Neural crest cell (in vitro differentiated cells): ENCODE measurements at places on chromosomes 12 and 14. TPM values are rescaled to one million over a fixed set of nuclear protein-coding genes. Genes with fewer than 3 reads are reported as not detected.

- H3K4me1 ChIP-seq, result no peaks in the 10 kb centered on the region
- no peak overlapping the region for H3K4me3 ChIP-seq
Observed at GRCh38 chr12:100823963-100824362, 29.4 kb downstream of the ANO4 start.

GCH1 gene
- 3.8 and 4.3 TPM in 2 replicates for total RNA-seq

DNA sequence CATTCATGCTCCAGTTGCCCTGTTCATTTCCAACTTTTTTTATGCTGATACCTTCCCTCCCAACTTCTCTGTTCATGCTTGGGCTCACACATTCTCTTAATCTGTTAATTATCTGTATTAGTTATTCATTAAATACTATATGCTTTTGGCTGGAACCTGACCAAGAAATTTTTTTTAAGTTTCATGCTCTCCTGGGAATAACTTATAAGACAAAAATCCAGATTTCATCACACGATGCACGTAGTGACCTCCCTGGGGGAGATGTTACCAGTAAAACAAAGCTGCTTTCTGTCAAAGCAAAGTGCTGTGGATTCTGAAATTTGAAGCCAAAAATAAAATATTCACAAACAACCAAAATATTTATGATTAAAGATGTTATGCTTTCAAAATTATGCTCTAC lies 215.0 kb upstream of the USP15 start:
- H3K4me3 ChIP-seq, result no peak overlapping the region
- no peak overlapping the region for H3K27ac ChIP-seq
- no peaks in the 10 kb centered on the region for H3K36me3 ChIP-seq
- no peak for DNase-seq
- no peaks in the 10 kb centered on the region for H3K27me3 ChIP-seq

SLC5A8 gene
- not detected in 2 replicates for total RNA-seq

PTCSC3 gene
- total RNA-seq, result not detected in 2 replicates

P2RX7 gene
- total RNA-seq, result 0.12 and 0.27 TPM in 2 replicates

- H3K36me3 ChIP-seq, result peaks cover 14% of the 10 kb centered on the region
- H3K4me1 ChIP-seq, result peaks cover 25% of the 10 kb centered on the region
- peaks cover 3% of the 10 kb centered on the region for H3K27me3 ChIP-seq
- H3K4me3 ChIP-seq, result peak overlapping the region; percentile 97
- H3K27ac ChIP-seq, result peak overlapping the region; percentile 96
- DNase-seq, result no peak
Observed at GRCh38 chr12:57489157-57489641, 1.3 kb downstream of the MARS1 start.

CFAP54 gene
- 1.5 and 3.1 TPM in 2 replicates for total RNA-seq

DNA sequence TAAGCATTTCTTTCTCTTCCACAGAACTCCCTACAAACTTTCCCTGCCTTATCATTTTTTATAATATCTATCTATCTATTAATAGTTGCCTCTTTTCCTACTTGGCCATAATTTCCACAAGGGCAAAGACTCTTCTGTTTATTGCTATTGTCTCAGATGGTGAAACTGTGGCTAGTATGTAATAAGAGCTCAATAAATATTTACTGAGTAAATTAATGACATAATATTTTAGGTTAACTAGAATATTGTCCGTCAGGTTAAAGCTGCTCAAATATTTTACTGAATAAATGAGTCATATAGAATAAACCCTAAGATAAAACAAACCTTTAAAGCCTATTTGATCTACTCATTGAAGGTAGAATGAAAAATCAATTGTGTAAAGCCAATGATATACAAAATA lies 240.5 kb downstream of the PPFIA2 start:
- H3K36me3 ChIP-seq, result no peaks in the 10 kb centered on the region
- H3K27me3 ChIP-seq, result peaks cover 2% of the 10 kb centered on the region
- no peaks in the 10 kb centered on the region for H3K4me1 ChIP-seq
- no peak overlapping the region for H3K27ac ChIP-seq
- H3K4me3 ChIP-seq, result no peak overlapping the region

DNA sequence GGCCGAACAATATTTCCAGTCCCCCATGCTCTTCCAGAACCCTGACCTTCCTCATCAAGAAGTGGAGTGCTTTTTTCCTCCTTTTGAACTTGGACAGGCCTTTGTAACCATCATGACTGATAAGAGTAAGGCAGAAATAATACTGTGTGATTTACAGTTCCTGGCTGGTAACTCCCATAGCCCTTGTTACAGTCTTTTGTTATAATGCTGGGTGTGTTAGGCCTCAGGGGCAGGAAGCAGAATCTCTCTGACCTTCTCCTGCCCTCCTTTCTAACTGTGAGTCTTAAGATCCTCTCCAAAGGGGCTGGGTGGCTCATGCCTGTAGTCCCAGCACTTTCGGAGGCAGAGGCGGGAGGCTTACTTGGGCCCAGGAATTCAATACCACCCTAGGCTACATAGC lies 59.5 kb downstream of the BCAT1 start:
- no peak for DNase-seq
- no peak overlapping the region for H3K4me3 ChIP-seq
- H3K27ac ChIP-seq, result no peak overlapping the region
- H3K4me1 ChIP-seq, result peaks cover 6% of the 10 kb centered on the region
- H3K36me3 ChIP-seq, result peaks cover 14% of the 10 kb centered on the region

DNA sequence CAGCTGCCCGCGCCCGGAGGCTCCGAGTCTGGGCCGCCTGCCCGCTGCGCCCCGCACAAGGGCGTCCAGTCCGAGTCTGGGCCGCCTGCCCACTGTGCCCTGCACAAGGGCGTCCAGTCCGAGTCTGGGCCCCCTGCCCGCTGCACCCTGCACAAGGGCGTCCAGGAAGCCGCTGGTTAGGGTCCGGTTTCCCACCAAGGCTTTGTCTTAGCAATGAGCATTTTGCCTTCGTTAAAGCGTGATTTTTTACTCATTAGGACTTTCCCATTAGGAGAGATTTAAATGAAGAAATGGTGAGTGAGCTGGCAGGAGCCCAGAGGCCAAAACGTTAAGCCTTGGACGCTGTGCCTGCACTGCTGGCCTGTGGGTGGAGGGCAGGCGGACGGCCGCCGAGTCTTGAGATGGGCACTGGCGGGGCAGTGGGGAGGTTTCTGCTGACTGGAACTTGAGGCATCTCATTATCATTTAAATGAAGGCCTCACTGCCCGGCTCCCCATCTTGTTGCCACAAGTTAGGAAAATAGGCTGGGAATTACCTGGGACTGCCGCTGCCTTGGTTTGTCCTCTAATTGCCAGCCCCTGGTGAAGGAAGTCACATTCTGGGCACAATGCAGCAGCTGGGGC lies 36.0 kb downstream of the FBRSL1 start:
- peaks cover 3% of the 10 kb centered on the region for H3K36me3 ChIP-seq
- H3K4me1 ChIP-seq, result no peaks in the 10 kb centered on the region
- H3K27ac ChIP-seq, result no peak overlapping the region

- no peak overlapping the region for H3K4me3 ChIP-seq
- peaks cover 9% of the 10 kb centered on the region for H3K4me1 ChIP-seq
Observed at GRCh38 chr12:119393677-119394076, 59.1 kb downstream of the CCDC60 start.

DHRS2 gene
- not detected in 2 replicates for total RNA-seq

RIPK3 gene
- total RNA-seq, result not detected in 2 replicates

LIN7A gene
- total RNA-seq, result 5.8 and 6.2 TPM in 2 replicates

DNA sequence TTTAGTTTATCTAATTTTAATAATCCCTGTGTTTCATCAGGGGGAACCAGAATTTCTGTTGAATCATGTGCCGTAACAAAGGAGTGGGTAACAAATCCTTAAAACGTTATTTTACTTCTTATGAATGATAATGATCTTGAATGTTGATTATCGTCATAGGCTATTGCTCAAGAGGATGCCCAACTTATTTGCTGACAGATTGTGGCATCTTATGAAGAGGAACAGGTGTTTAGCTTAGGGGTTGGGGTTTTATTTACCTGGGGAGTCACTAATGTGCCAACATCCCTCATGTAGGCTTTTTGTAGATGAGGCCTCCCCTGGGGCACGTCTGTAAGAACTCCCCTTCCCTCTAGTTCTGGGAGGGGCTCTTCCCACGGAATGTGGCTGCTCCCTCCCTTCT lies 32.4 kb upstream of the TMX1 start:
- H3K27me3 ChIP-seq, result no peaks in the 10 kb centered on the region
- H3K36me3 ChIP-seq, result no peaks in the 10 kb centered on the region
- no peak overlapping the region for H3K27ac ChIP-seq
- no peak for DNase-seq
- H3K4me1 ChIP-seq, result no peaks in the 10 kb centered on the region
- H3K4me3 ChIP-seq, result no peak overlapping the region

C1S gene
- total RNA-seq, result 2.2 and 3.6 TPM in 2 replicates

TSPAN8 gene
- total RNA-seq, result not detected in 2 replicates

- H3K36me3 ChIP-seq, result no peaks in the 10 kb centered on the region
- H3K27ac ChIP-seq, result no peak overlapping the region
- peaks cover 19% of the 10 kb centered on the region for H3K27me3 ChIP-seq
- peaks cover 19% of the 10 kb centered on the region for H3K4me1 ChIP-seq
- no peak overlapping the region for H3K4me3 ChIP-seq
- DNase-seq, result no peak
Observed at GRCh38 chr12:65086236-65086635, 34.9 kb downstream of the WIF1 start.

DNA sequence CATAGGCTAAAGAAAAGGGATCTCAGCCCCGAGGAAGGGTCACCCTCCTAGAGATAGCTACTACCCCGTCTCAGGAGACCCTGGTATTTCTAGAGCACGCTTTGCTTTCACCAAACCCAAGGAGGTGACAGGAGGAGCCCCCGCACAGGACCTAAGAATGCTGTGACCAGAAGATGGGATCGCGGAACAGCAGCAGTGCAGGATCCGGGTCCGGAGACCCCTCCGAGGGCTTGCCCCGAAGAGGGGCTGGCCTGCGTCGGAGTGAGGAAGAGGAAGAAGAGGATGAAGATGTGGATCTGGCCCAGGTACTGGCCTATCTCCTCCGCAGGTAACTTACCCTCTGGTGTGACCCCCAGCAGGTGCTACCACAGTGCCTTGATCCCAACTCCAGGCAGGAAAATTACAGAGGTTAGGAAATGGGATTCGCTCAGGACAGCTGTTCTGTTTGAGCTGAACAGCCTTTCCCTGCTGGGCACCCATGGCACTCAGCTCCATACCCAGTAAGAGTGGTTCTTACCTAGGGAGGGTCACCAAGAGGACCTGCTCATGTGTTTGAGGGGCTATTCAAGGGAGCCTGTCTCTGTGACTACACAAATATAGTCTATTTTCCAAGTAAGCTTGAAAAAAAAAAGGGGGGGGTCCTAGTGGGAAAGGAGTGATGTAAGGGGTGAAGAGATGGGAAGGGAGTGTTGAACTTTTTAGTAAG lies 826 bp upstream of the NRL start:
- peak overlapping the region; percentile 99 for H3K4me3 ChIP-seq
- H3K27me3 ChIP-seq, result no peaks in the 10 kb centered on the region
- no peak for DNase-seq
- peaks cover 26% of the 10 kb centered on the region for H3K4me1 ChIP-seq
- H3K27ac ChIP-seq, result peak overlapping the region; percentile 99

GPRC5D gene
- not detected in 2 replicates for total RNA-seq

GRCh38 chr12:127785540-127785939 lies 481.4 kb upstream of the TMEM132C start:
- no peaks in the 10 kb centered on the region for H3K27me3 ChIP-seq
- H3K4me3 ChIP-seq, result no peak overlapping the region
- no peaks in the 10 kb centered on the region for H3K36me3 ChIP-seq
- H3K27ac ChIP-seq, result no peak overlapping the region
- peaks cover 6% of the 10 kb centered on the region for H3K4me1 ChIP-seq

DNA sequence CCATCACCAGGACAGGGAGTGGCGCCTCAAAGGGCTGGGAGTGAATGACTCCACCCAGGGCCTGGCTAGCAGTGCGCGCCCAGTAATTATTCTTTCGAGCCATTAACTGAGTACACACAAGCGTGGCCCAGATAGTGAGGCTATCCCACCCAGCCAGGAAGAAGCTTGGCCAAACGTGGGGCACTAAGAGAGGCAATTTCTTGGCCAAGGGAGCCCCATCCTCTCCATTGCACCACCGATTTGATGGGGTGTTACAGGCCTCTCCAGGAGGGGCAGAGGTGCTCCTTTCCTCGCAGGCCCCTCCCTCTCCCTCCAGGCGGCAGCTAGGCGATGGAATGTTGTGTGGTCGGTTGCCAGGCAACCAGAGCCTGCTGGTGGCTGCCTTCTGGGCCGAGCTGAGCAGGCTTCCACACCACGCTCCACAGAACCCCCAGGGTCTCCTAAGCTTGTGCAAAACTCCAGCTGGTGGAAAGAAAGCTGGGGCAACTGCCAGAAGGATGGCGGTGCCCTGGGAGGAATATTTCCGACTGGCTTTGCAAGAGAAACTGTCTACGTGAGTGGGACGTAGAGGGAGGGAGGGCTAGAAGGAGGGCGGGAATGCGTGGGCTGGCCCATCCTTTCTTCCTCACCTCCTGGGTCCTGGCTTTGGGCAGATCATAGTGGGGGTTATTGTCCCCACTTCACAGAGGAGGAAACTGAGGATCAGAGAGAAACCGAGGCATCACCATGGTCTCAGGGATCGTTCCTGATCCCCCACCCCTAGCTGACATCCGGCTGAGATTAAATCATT lies at the start of gene CFAP73:
Gene CFAP73 (plus strand): TSS at position 364 of the 790 bp plus-strand sequence. CDS start 134 bp downstream, at position 498.
- H3K4me3 ChIP-seq, result no peak within 1 kb of the TSS
- peaks cover 56% of the 10 kb centered on the region for H3K27me3 ChIP-seq
- no peaks in the 10 kb centered on the region for H3K36me3 ChIP-seq
- H3K4me1 ChIP-seq, result peaks cover 18% of the 10 kb centered on the region
- DNase-seq, result peak; percentile 70
- peak within 1 kb of the TSS; percentile 87 for H3K27ac ChIP-seq

DNA sequence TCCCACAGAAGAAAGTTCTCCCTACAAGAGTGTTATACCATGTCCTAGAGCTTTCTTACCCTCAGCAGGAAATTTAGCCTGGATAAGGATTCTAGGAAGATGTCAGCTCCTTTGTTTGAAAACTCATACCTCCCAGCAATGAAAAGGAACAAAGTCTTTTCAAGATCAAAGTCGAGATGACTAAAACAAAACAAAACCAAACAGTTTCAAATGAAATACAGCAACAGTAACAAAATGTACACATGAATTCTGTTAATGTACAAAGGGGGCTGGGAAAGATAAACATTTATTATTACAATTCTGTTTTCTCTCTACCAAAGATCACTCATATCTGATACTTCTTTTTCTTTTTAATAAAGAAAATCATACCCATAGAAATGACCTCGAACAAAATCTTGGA lies 36.8 kb downstream of the SPX start:
- DNase-seq, result no peak
- no peak overlapping the region for H3K4me3 ChIP-seq
- H3K27me3 ChIP-seq, result no peaks in the 10 kb centered on the region
- H3K4me1 ChIP-seq, result no peaks in the 10 kb centered on the region

GRCh38 chr14:50018201-50018932 lies 98.0 kb downstream of the VCPKMT start:
- no peaks in the 10 kb centered on the region for H3K27me3 ChIP-seq
- no peaks in the 10 kb centered on the region for H3K4me1 ChIP-seq
- H3K4me3 ChIP-seq, result no peak overlapping the region

CMA1 gene
- not detected in 2 replicates for total RNA-seq

HOXC13 gene
- total RNA-seq, result not detected in 2 replicates

SLC10A1 gene
- not detected in 2 replicates for total RNA-seq

DACT1 gene
- total RNA-seq, result 4.9 and 5.2 TPM in 2 replicates
